ENCODE measurements at places on chromosomes 3 and 15.

DNA sequence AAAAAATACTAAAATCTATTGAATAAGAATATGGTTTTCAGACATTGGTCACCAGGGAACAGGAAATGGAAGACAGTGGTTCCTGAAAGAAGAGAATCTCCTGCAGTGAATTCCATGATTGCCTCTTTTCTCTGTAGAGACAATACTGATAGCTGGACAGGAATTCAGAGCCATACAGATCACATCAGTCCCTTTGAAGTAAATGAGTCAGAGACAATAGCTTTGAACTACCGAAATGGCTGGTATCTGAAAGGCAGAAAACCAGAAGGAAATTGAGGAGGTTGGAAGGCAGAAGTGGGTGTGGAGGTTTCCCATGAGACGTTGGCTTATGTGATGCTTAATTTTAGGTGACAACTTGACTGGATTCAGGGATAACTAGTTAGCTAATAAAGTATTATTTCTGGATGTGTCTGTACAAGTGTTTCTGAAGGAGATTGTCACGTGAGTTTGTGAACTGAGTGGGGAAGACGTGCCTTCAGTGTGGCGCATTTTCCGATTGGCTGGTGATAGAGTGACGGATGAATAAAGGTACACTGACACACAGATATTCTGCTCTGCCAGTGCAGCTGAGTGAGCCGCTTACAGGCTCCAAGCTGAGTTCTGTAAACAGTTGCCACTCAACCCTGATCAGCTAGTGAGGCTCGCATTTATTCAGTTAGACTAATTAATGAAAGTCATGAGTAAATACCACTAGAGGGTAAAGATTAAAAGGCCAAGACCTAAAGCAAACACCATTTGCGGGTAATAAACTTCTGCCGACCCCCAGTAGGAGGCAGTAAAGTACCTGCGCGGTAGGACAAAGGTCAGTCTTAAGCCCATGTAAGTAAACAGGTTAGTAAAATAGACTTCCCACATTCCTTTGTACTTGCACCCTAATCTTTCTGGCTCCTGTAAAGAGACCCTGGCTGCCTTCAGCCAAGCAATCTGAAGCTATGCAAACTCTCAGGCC, 1298.6 kb downstream of the SI start:
- DNase-seq = no peak

- DNase-seq = no peak
Measured at GRCh38 chr15:49103002-49103401, 52.4 kb downstream of the COPS2 start.

- no peak for DNase-seq
Measured at GRCh38 chr15:67422296-67422695, 98.6 kb upstream of the C15orf61 start.

DNA sequence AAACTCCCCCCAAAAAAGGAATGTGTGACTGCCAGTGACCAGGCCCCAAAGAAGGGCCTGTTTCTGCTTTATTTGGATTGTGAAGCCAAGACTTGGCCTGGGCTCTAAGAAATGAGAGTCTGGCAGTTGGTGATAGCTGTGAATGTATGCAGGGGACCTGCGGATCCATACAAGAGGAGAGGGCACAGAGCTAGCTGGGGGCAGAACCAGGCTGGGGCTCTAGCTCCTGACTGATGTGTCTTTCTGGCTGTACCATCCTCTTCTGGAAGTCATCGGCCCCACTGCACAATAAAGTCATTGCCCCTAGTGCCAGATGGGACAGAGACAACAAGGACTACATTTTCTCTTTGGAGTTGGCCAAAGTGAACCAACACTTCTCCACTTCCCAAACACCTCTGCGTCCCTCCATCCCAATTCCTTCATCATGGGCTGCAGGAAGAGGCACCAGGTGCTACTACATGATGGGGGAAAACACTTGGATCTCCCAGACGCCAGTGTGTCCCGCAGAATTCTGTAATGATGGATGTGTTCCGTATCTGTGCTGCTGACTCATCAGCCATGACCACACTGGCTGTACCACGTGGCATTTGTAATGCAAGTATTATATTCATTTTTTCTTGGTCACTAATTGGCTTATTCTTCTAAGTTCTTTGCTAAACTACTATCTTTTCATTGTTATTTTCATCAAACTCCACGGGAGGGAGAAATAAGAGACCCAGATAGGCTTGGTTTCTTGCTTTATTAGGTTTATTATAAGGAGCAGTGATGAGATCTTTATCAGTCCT, 1.7 kb upstream of the PLA2G4F start:
- DNase-seq = no peak

GRCh38 chr3:13509059-13509815, 29.1 kb downstream of the HDAC11 start:
- no peak for DNase-seq

GRCh38 chr3:56164436-56164835, 303.8 kb downstream of the ERC2 start:
- DNase-seq = no peak

- no peak for DNase-seq
Measured at GRCh38 chr3:129747136-129747535, 140.7 kb upstream of the PLXND1 start.

DNA sequence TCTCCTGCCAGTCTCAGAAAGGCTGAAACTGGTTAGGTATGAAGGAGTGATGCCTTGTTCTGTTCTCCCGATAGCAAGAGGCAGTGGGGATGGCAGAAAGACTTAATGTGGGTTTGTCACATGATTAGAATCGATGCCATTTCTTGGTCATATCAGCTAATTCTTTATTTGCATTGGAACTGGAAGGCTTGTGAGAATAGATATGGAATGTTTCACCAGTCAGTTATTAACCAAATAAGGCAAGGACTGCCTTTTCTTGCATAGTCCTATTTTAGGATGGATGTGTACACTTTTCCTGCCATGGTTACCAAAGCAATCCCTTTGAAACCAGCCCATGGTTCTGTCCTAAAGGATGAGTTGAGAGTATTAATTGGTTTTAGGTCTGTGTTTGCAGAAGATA, 33.7 kb downstream of the FILIP1L start:
- DNase-seq = no peak

DNA sequence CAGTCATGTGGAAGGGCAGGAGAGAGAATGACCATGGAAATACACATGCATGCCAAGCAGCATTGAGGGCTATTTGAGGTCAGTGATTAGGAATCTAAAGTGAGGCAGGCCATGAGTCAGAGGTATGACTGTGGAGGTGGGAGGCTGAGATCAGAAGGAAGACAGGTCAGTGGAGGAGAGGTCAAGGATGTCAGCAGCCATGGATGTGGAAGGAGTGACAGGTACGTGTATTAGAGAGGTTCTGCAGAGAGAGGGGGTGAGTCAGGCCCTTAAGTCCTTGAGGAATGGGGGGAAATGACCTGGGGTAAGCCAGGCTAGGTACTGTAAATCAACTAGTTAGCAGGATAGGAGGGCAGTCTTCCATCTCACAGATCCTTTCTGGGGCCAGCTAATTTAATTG, 166.6 kb downstream of the ANO10 start:
- no peak for DNase-seq

- DNase-seq = no peak
Measured at GRCh38 chr15:48392356-48392755, 61.1 kb downstream of the DUT start.

GRCh38 chr15:51833772-51834171, 4.3 kb downstream of the TMOD3 start:
- no peak for DNase-seq

DNA sequence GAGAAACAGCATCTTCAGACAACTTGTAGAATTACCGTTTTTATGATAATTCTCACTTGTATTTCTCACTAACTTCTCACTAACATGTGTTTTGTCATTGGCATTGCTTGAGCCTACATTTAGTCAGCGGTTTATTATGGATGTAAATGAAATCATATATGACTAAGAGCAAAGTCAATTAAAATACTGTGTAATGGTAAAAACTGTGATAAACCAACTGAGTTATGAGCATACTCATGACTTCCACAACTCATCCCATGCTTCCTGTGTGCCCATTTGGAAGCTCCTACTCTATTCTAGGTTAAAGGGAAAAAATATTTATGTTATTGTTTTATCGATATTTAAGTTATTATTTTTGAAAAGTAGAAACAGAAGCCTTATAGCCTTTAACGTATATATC, 12.8 kb downstream of the PXK start:
- DNase-seq = no peak

- peak; percentile 74 for DNase-seq
Measured at GRCh38 chr3:184145111-184145524, 10.0 kb downstream of the EIF2B5 start.

GRCh38 chr3:29754346-29754745, 473.5 kb downstream of the RBMS3 start:
- DNase-seq = no peak

DNA sequence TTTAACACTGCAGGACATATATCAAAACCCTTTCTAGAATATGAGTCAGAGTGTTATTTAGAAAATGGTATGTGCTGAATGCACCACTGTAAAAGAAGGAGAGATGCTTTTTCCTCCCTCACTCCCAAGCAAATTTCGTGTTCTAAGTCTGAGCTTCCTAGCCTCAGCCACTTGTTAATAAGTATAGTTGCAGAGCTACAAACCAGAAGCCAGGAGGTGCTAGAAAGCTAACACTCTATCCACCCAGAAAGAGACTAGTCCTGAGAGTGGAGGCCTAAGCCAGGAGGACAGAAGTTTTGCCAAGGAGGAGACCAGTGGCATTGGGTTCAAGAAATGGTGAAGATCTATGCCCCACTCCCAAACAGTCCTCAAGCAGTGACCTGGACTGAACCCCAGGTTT, 40.5 kb upstream of the GYG1 start:
- DNase-seq = no peak

- DNase-seq = no peak
Measured at GRCh38 chr3:160475884-160476283, 26.3 kb upstream of the TRIM59 start.

DNA sequence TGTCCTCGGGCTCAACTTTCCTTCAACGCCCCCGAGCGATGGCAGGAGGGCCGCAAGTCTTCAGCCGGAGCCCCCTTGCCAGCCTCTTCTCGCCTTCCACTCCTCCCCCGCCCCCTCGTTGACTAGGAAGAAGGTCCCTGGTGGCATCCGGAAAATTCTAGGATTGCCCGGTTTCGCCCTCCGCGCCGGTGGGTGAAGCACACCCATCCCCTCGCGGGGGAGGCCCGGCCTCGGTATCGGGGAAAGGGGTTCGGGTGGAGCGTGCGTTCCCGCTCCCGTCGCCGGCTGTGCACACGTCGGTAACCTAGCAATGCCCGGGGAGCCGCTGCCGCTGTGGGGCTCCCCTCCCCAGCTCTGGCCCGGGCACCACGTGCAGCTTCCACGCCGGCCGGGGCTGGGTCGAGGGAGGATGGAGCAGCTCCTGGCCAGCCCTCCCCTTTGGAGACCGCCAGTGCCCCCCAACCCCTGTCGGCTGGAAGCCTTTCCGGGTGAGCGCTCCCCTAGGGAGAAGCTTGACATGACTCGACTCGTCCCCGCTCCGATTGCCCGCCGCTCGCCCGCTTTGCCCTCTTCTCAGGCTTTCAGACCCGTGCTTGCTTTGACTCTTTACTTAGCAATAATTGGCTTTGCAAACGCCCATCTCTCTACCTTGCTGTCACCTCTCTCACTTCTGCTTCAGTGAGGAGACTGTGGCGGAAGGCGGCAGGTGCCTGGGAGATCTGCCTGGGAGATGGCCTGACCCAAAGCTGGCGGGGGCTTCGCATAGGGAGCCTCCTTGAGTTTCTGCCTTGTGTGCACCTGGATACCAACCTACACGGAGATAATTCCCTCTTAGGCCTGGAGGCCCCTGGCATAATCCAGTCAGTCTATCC, 1.3 kb downstream of the CACNA1D start:
- no peak for DNase-seq

DNA sequence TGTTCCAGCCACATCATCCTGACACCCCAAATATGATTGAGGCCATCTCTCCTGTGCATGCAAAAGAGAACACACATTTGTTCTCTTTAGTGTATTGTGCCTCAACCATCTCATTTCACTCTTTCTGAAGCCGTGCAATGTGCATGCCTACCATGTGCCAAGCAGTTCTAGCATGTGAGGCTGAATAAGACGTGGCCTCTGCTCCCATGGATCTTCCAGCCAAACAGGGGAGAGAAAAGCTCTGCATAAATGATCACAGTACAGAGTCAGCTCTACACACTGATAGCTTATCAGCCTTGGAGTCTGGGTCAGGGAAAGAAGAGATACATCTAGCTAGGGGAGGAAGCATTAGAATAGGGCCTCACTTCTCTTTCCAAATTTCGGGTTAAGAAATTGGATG, 48.2 kb upstream of the ATG7 start:
- DNase-seq = no peak

GRCh38 chr3:187040516-187041361, 98.6 kb downstream of the RPL39L start:
- no peak for DNase-seq

- no peak for DNase-seq
Measured at GRCh38 chr3:125139386-125139785, 73.2 kb downstream of the SLC12A8 start.

GRCh38 chr3:173932624-173933023, 535.1 kb downstream of the NLGN1 start:
- no peak for DNase-seq

DNA sequence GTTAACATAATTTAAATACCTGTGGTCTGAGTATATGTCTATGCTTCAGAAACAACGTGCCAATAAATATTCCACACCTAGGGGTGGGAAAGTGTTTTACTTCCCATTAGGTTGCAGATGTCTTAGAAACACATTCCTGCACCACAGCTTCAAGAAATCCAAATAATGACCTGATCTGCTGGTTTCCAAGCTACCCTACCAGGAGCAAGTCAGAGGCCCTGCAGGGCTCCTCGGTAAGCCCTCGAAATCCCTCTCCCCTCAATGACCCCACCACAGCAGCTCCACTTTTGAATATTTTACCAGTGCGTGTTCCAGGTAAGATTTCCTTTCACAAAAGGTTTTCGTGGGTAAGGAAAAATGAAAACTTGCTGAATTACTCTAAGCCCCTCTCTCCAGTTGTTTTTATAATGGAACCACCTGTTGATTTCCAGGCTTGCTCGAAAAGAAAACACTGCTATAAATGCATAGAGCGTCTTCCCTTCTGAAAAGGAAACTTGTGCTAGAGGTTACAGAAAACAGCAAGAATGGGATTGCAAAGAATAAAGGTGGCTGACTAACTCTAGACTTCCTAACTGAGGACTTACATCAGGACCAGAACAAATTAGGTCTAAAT, 12.6 kb downstream of the IL12A start:
- DNase-seq = no peak

GRCh38 chr15:90902840-90903732, at the start of gene MAN2A2:
Gene MAN2A2, plus strand, starts transcription at chr15:90903302. Its CDS starts 906 bp downstream, at chr15:90904208.
- no peak for DNase-seq

- DNase-seq = no peak
Measured at GRCh38 chr15:42119446-42119760, 25.0 kb upstream of the PLA2G4D start.

GRCh38 chr15:91586560-91586959, 266.9 kb upstream of the SLCO3A1 start:
- no peak for DNase-seq
